Subcutaneous adipose tissue (tissue), 4 donors: ENCODE measurements at places on chromosomes 12 and 14. TPM values are rescaled to one million over a fixed set of nuclear protein-coding genes. Genes with fewer than 3 reads are reported as not detected.

The LHX5 gene
- not detected for total RNA-seq

The SLC6A12 gene
- total RNA-seq, result 0.38 TPM

The GDF3 gene
- total RNA-seq, result not detected

The KRT73 gene
- not detected for total RNA-seq

The GLIPR1L1 gene
- not detected for total RNA-seq

The REM2 gene
- total RNA-seq, result 1.5 TPM

The LTBP2 gene
- total RNA-seq, result 67.6 TPM

The INHBC gene
- total RNA-seq, result not detected

The HOXC9 gene
- total RNA-seq, result 11.9 TPM
